ENCODE measurements at places on chromosomes 11 and 22.

GRCh38 chr11:117713538-117713991 lies 83.5 kb downstream of the DSCAML1 start:
- DNase-seq, result no peak

GRCh38 chr11:10444725-10445315 lies 10.2 kb upstream of the AMPD3 start:
- DNase-seq, result no peak

GRCh38 chr11:11461473-11461872 lies 108.4 kb upstream of the CSNK2A3 start:
- no peak for DNase-seq

GRCh38 chr11:19594326-19594725 lies 118.3 kb upstream of the NAV2 start:
- DNase-seq, result no peak

DNA sequence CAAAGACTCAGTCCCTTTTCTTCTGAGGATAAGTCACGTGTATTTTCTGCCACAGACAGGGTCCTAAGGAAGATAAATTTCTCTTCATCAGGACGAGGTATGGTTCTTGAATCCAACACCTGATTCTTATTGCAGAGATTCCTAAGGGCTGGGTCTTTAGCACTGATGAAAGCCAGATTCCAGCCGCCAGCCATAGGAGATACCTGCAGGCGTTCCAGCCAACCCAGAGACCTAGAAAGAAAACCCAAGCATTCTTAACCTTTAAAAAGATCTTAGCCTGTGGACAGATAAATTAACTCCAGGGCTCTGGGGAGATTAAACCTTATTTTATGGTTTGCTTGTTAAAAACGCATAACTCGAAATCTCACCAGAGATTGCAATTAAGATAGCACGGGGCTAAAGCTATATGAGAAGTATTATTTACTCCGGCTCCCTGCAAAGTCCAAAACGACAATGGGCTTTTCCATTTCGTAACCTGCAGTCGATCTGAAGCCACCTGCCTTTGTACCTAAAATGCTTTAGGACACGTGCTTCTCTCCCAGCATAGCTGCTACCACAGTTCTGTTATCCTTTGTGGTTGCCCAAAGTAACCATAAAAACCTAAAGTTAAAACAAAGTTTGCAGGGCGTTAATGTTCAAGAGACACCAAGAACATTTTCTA lies 104.5 kb downstream of the NXPE2 start:
- DNase-seq, result no peak

- peak; percentile 67 for DNase-seq
These were observed 5.8 kb downstream of the TSPAN4 start for GRCh38 chr11:848380-848931.

- DNase-seq, result no peak
These were observed 22.8 kb upstream of the ZBTB44 start for GRCh38 chr11:130337281-130338089.

- no peak for DNase-seq
These were observed 8.7 kb upstream of the DGKZ start for GRCh38 chr11:46338636-46338987.

GRCh38 chr11:66850235-66850587 lies 6.7 kb upstream of the LRFN4 start:
- no peak for DNase-seq

- DNase-seq, result no peak
These were observed 17.6 kb upstream of the CLPB start for GRCh38 chr11:72451831-72452376.

DNA sequence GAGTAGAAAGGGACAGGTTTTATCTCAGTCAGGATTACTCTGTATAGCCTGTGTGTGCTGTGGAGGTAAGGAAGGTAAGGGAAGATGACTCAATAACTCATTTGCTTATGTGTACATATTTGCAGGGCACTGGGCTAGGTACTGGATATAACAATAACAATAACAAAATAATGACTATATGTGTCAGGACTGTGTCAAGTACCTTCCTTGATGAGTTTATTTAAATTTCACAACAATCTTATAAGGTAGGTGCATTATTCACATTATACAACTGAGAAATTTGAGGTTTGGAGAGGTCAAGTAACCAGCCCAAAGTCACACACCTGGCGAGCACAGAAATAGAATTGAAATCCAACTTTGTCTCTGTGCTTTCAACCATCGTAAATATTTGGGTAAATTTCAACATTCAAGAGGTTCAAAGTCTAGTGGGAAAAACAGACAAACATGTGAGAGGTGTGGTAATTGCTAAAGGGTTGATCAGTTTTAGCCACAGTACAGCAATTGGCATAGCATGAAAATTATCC lies 131.8 kb downstream of the APIP start:
- DNase-seq, result no peak

GRCh38 chr11:12455938-12456337 lies 78.6 kb downstream of the PARVA start:
- no peak for DNase-seq

GRCh38 chr11:44964526-44965209 lies 14.0 kb upstream of the TP53I11 start:
- DNase-seq, result no peak

GRCh38 chr22:37345863-37346504 lies 63.7 kb downstream of the CYTH4 start:
- no peak for DNase-seq

DNA sequence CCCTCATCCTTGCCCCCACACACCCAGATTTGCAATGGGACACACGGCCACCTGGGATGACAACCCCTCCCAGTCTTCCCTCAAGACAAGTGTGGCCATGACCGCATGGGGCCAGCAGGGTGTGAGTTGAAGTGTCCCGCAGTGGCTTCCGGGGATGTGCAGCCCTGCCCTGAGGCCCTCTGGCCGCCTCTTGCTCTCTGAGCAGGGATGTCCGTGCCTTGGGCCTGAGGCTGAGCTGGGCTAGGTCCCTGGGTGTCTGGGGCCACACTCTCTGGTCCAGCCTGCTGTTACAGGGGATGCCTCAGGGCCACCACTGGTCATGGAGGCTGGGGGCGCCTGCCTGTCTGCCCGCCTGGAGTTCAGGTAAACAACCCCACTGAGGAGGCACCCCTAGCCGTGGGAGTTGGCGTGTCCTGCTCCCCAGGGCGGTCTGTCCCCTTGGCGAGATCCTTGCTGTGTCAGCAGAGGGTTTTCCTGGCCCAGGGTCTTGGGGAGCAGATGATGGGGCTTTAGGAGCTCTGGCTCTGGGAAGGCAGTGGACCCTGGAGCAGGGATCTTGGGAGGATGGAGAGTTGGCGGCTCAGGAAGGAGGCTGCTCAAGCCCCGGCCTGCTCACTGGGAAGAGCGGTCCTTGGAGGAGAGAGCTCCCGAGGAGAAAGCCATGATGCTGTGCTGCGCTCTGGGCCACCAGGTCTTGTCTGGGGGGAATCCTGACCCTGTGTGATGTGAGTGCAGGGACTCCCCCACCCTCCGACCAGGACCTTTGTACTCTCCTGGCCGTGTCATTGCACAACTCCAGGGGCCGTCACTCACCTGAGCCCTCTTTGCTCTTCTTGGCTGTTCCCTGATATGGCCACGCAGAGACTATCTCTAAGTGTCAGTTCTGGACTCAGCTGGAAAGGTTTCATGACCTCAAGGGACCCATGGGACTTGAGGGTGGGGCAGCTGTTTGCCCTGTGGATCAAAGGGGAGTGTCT lies 67.9 kb downstream of the KCNQ1 start:
- DNase-seq, result no peak

DNA sequence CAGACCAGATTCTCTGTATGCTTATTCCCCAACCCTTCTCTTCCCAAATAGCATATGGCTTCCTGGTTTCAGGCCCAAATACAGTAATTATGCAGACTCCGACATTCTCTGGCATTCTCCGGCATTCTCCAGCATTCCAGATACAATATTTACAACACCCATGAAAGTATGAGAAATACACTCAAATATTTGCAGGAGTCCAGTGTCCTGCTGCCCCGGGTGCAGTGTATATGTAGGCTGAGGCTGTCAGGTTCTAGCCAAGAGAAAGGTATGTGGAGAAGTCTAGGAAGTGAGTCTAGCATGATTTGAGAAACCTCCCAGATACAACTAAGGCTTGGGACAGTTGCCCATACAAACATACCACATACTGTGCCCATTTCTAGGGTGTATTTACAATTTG lies 160.7 kb downstream of the SOX6 start:
- no peak for DNase-seq

DNA sequence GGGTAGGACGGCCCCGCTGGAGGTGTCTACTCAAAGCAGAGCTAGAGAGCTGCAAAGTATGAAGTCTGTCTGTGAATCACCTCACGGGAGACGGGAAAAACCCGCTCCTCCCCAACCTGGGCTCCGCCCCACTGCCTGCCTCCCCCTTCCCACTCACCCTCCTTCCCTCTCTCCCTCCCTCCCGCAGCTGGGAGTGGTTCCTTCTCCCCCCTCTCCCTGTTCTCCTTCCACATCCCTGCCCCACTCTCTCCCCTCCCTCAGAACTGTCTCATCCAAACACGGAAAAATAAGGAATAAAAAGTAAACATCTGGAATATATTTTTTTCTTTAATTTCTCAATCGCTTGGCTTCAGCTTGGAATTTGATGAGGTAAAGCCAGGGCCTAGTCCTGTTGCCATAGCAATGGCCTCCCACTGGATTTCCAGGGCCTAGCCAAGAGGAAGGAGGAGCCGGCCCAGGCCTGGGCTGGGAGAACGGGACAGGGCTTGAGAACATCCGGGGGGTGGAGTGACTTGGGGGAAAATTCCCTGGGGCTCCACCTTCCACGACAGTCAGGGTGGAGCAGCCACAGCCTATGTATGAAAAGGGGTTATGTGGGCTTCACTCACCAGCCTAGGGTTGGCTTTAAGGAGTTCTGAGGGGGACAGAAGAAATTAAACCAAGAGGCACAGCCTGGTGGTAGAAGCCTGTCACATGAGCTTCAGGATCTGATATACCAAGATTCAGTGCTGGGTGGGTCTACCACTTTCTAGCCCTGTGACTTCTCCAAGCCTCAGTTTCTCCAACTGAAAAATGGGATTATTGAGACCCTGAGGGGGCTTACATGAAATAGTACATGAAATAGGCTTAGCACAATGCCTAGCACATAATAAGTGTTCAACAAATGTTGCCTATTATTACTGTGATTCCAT lies 2.2 kb downstream of the TNKS1BP1 start:
- no peak for DNase-seq

- DNase-seq, result no peak
These were observed 42.6 kb upstream of the VPREB1 start for GRCh38 chr22:22201930-22202343.

DNA sequence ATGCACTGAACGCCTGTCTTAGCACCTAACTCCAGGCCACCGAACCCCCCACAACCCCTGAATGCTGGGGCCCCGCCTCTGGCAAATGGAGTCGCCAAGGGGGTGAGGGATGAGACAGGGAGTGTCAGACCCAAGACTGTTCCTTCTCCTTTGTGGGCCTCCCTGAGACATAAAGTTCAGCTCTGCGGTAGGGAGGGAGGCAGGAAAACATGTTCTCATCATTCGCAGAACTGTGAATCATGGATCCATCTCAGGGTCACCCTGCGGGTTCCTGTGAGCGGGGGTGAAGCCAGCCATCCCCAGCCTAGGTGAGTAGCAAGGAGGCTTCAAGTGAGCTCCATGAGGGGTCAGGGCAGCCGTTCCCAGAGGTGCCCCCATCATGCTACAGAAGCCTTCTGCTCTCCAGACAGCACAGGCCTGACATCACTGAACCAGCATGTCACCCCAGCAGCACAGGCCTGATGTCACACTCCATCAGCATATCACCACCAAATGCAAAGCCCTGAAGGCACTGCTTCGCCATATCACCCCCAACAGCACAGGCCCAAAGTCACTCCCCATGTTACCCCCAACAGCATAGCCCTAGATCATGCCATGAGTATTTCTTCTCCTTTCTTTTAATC lies 27.2 kb downstream of the TMPRSS6 start:
- DNase-seq, result peak; percentile 58

GRCh38 chr11:113113801-113114704 lies 152.8 kb downstream of the NCAM1 start:
- DNase-seq, result no peak

GRCh38 chr11:8642196-8642841 lies 40.1 kb downstream of the TRIM66 start:
- no peak for DNase-seq

DNA sequence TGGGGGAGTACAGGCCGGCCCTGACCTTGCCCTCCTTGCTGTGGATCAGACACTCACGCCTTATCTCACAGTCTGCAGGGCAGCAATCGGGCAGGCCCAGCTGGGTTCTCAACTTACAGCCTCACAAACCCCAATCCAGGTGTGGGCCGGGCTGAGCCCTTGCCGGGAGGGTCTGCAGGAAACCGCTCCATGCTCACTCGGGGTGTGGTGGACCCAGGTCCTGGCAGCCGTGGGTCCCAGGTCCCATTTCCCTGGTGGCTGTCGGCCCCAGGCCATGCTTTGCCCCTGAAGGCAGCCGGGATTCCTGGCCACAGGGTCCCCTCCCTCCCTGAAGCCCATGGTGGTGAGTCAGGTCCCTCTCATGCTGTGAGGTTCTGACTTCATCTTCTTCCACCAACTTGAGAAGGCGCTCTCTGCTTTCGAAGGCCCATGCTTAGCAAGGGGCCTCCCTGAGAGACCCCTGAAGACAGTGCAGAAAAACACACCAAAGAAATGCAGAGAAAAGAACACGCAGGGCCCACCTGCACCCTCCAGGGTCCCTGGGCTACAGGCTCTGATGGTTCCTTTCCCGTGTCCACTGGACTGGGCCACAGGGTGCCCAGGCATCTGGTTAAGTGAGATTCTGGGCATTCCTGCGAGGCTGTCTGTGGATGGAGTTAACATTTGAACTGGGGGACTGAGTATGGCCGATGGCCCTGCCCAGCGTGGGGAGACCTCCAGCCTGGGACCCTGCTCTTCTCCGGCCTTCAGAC lies 588.2 kb downstream of the BRD1 start:
- DNase-seq, result no peak

DNA sequence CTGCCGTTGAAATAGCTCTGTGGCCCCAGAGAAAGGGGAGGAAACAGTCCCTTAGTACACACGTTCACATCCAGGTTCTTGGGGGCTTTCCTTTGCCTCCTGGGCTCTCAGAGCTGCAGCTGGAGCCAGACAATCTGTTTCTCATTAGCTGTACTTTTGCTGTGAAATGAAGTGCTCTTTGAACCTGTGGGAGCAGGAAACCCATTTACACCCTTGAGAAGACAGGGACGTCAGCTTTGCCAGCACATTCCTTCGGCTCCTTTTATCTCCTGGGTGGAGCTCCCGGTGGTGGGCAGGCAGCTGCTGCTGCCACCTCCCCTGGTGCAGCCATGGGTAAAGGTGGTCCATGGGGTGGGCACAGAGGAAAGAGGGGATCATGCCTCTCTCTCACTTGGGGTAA lies 80.6 kb upstream of the TIMP3 start:
- DNase-seq, result no peak

- peak; percentile 26 for DNase-seq
These were observed 418 bp downstream of the ACO2 start for GRCh38 chr22:41469218-41469851.

GRCh38 chr22:46250783-46251125 lies 661 bp upstream of the CDPF1 start:
- no peak for DNase-seq

- DNase-seq, result no peak
These were observed 414.1 kb downstream of the BRD1 start for GRCh38 chr22:49413551-49413950.

Data from CD4-positive, alpha-beta T cell treated with Interleukin-2 at 100 ng/mL for 4 hours (primary cell).